ENCODE measurements at places on chromosomes 7 and 10.

DNA sequence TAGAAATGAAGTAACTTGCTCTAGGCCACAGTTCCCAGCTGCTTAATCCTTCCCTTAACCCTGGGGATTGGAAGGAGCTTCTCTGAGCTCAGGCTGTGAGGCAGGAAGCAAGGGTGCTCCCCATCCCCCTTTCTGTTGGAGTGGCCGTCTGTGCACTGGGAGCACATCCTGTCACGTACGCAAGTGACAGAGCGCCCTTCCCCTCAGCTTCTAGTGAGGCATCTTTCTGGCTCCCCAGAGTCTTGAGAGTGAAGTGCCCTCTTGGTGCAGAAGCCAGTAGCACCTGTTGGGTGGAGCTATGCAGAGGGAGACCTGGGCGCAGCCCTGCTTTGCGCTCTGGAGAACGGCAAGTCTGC, 47.8 kb downstream of the SHH start:
- peak; percentile 17 for DNase-seq

- no peak for DNase-seq
Observed at GRCh38 chr10:63007112-63007511, 126.0 kb upstream of the NRBF2 start.

GRCh38 chr10:44923611-44924010, 12.5 kb downstream of the TMEM72 start:
- no peak for DNase-seq

DNA sequence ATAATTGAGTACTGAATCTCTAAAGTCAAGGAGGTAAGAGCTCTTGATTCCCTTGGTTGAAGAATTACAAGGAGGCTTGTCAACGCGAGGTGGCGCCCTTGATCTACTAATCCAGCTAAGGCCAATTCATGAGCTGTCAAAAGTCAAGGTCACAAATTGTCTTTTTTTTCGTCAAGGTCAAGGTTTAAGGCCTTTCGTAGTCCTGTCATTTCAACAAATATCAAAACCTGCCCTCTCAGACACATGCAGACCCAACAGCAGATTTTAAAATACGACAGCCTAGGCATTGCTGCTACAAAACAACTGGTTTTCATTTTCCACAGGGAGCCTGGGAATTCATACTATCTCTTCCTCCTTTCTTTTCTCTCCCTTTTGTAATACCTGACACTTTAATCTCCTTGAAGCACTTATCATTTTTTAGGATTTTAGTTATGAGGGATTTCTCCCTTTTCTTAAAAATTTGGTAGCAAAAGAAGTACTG, 3.6 kb downstream of the HOXA13 start:
- peak; percentile 81 for DNase-seq

DNA sequence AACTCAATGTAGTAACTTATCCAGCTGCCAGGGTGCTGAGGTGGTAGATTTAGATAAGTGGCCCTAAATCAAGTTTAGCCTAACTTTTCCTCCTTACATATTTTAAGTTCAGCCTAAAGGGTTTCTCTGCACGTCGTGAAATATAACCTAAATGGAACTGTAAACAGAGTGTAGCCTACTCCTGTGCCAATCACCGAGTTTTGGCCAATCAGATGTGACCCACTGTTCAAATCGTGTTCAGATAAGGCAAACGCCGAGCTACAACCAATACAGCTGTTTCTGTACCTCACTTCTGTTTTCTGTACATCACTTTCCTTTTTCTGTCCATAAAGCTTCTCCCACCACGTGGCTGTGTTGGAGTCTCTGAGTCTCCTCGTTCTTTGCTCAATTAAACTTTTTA, 904.2 kb upstream of the POT1 start:
- DNase-seq, result no peak

DNA sequence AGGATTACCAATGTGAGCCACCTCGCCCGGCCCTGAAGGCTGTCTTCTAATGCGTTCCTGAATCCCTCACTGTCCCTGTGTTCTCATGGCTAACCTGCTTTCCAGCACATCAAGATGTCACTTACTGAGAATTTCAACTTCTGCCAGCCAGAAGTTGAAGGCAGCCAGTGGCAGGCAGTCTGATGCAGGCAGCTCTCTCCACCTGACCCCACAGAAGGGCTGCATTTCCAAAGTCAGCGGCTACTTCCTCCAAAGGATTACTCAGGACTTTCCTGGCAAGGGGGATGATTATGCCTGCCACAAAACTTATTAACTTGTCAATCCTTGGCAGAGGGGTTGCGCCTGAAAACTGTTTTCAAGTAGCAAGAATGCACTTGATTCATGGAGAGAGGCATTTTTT, 1219.4 kb downstream of the TYW1 start:
- DNase-seq, result no peak
